ENCODE measurements at places on chromosomes 13 and 19. TPM values are rescaled to one million over a fixed set of nuclear protein-coding genes. Genes with fewer than 3 reads are reported as not detected.

Gene STAP2
- 74.4 TPM for total RNA-seq

DNA sequence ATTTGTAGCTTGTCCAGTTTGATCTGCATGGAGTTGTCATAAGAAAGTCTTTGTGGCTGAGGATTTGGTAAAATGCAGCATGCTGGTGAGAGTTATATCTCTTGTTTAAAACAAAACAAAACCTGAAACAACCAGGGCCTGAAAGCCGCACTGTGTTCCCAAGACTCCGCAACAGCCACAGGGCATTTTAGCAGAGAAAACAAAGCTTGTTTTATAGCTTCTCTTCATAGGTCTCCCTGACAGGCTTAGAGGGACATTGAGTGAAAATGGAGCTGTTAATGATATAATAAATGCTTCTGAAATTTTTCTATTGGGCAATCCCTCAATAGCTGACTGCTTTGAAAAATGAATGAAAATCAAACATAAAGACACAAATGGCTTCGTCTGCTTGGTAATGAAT lies 148.7 kb upstream of the RNF113B start:
- DNase-seq, result no peak

Gene ATP8B3
- total RNA-seq, result 2.0 TPM

Gene CEACAM4
- not detected for total RNA-seq

DNA sequence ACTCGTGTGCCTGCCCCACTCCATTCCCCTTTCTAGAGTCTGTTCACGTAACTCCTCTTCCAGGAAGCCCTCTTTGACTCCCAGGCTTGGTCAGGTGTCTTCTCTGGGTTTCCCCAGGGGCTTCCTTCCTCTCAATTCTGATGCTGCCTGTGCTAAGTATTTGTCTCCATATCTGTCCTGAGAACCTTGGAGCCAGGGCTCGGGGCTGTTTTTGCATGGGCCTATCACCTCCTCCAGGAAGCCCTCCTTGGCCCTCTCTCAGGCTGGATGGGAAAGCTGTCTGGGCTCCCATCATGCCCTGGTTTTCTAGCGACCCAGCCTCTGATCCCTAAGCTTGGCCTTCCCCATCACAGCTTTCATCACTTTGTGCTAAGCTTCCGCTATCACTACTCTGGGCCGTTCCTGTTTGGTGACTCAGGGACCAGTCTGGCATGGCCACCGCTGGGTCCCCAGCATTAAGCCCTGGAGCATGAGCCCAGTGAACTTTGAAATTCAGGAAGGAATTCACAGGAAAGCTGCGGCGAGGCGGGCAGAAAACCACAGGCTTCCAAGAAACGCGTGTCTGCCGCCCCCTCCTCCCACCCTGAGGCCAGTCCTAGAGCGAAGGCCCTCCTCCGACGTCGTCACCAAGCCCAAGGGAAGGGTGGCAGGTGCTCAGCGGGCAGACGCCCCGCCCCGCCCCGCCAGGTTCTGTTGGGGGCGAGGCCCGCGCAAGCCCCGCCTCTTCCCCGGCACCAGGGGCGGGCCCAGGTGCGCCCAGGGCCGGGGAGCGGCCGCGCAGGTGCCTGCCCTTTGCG lies 486 bp upstream of the SPINT2 start:
- peak; percentile 100 for DNase-seq

Gene AP2S1
- total RNA-seq, result 544 TPM
